ENCODE measurements at places on chromosomes 2 and 18.
A peak's percentile ranks its signal among the peaks of the same experiment; 100 is the strongest.

- DNase-seq: no peak
These were observed 655.9 kb downstream of the DSC3 start for GRCh38 chr18:30386624-30387023.

DNA sequence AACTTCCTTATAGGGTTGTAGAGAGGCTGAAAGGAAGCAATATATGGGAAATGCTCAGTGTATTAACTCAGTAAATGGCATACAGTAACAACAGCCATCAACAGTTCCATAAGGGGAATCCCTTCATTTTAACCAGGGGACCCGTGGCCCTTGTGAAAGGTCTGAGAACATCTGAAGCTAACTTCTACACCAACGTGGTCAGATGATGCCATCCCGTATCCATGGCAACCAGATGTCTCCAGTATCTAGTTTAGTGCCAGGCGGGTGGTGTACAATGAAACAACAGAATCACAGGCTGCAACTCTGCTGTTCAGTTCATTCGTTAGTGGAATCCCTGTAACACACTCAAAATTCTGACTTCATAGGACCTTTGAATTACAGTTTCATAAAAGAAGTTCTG, 162.3 kb downstream of the TGIF1 start:
- no peak for DNase-seq

DNA sequence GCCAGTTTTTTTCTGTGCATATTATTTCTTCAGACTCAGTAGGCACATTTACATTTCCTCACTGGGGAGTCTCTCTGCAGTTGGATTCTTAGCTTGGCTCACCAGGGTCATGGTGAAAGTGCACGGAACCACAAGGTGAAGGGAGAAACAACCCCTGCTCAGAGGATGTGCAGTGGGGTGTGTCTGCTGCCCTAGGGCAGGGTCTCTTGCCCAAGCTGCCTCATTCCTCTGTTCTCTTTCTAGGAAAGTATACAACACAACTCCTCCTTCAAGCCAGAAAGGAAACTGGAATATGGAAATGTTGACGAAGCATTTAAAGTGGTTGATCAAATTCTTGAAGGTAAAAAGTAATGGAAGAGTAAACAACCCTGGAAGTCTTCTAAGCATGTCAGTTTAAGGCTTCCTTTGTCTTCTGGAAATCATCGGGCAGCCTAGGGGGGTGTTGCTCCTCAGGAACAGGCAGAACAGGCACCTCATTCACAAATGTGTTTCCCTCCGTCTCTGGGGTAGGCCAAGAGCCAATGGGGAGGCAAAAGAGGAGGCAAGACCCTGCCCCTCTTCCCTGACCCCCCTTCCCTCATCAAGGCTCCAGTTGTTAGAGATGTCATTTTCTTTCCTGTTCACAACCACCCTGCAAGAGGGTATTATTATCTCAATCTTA, 41.4 kb downstream of the AOX1 start:
- DNase-seq: no peak

DNA sequence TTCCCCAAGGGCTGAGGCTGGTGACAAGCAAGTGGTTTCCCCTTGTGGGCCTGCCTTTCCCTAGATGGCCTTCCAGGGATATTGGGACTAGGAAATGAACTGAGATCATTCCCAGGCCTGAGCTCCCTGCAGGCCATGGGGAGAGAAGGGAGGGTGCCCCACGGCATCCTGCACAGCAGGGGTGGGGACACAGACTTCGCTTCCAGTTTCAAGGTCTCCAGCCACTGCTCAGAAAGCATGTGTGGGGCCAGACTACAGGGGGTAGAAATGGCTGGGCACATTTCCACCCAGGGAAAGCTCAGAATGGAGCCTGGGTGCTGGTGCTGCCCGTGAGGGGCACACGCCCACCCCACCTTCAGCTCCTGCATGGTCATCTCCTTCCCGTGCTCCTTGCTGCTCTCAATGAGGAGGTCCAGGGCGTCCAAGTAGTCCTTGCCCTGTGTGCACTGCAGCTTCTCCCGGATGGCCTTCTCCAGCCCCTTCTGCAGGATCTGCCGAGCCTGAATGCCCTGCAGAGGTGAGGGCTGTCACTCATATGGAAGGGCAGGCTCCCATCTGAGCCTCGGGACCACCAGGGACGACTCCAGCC, 13.2 kb downstream of the CYP26B1 start:
- no peak for DNase-seq

DNA sequence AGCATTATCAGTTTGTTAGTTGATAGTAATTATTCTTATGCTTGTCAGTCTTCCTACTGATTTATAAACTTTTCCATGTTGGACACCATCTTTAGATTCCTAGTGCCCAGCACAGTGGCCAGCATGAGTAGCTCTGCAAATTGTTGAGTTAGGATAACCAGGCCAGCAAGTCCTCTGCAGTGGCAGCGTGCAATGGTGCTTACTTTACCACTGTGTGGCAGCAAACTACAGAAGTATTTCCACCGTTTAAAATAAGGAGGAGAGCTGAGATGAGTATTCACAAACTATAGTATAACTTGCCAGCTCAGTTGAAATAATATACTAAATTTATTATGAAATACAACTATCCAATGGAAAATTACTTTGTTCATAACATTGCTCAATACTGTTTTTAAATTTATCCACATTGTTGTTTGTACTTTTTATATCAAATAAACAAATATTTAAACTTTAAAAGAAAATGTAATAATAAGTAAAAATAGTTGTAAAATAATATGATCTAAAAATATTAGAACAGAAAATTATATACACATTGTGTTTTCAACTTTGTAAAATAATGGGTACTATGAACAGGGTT, 9.3 kb upstream of the THADA start:
- DNase-seq: peak; percentile 51

DNA sequence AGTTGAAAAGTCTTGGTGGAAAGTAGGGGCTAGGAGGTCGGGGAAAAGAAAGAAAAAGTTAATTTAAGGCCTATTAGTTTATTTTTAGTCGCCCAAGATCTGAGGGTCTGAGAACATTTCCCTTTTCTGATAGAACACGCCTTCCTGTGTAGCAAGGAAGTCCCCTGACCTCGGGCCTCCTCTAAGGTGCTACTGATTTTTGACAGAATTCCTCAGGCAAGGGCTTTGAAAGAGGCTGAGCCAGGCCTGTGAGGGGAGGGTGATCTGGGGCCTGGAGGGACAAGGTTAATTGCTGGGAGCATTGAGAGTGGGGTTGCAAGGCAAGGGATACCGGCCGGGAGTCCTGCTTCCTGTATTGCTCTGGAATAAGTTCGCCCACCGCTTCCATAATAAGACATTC, 131.4 kb upstream of the MYCN start:
- DNase-seq: no peak

DNA sequence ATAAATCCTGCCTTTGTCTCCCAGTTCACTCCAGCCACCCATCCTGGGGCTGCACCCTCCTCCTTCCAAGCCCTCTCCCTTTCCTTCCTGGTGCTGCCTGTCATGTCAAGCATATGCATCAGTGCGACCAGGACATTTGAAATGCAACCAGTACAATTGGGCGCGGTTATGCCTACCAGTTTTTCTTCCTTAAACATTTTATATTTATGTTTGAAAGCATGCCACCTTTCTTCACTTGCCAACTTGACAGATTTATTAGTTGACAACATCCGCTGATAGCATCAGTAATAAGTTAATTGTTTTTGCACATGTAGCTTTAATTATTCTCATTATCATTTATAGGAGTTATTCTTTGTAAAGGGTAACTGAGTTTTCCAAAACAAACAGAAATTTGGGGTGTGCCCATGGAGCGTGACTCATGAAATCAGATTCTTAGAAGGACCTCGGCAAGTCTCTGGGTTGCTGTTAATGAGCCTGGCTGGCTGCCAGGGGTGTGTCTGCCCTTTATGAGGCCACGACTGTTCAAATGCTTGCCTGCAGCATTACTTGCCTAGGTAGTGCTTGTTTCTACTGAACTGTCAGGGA, 32.8 kb upstream of the IL1B start:
- DNase-seq: no peak

DNA sequence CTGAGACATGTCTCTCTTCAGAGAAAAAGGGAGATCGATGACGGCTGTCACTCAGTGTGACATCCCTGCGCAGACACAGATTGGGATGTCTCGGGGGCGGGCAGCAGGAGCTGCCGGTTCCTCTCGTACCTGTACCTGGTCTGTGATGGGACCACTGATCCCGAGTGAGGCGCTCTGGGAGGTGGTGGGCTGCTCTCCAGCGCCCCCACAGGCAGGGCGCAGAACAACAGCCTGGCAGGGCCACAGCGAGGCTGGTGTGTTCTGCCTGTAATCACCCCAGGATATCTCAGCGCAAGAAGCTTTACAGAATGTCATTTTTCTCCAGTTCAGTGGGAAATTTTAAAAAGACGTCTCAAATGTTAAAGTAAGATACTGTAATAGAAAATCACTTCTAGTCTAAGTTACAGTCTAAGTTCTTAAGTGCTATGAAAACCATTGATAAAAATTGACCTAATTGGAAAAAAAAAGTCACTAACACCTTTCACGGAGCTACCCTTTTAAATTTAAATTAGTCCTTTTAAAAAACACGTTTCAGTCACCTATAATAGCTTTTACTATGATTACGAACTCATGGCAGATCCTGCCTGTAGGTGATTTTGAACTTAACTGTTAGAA, 189.8 kb downstream of the SNTG2 start:
- DNase-seq: no peak

Measured in hippocampal formation (tissue), 2 donors.